ENCODE measurements at places on chromosomes 5 and 9.
A peak's percentile ranks its signal among the peaks of the same experiment; 100 is the strongest.

DNA sequence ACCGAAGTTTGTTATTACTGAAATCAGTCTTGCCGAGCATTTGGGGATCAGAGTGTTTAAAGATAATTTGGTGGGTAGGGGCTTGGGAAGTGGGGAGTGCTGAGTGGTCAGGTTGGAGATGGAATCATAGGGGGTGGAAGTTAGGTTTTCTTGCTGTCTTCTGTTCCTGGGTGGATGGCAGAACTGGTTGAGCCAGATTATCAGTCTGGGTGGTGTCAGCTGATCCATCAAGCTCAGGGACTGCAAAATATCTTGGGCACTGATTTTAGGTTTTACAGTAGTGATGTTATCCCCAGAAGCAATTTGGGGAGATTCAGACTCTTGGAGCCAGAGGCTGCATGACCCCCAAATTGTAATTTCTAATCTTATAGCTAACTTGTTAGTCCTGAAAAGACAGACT, 5.4 kb upstream of the ANKRD31 start:
- DNase-seq = no peak

GRCh38 chr9:130756455-130757152, 63.0 kb downstream of the EXOSC2 start:
- DNase-seq = peak; percentile 30

DNA sequence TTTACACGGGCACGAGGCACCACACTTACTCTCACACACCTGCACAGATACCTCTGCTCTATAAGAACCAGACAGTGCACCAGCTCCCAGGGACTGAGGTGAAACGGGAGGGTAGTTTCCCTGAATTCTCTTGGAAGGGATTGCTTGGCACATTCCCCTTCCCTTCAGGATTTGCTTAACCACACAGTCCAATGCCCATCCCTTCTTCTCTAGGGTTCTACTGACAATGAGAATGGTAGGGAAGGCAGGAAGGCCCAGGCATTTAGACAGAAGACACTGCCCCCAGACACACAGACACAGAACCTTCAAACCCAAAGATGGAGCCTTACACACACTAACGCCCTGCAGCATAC, 704 bp upstream of the LHX6 start:
- DNase-seq = no peak

DNA sequence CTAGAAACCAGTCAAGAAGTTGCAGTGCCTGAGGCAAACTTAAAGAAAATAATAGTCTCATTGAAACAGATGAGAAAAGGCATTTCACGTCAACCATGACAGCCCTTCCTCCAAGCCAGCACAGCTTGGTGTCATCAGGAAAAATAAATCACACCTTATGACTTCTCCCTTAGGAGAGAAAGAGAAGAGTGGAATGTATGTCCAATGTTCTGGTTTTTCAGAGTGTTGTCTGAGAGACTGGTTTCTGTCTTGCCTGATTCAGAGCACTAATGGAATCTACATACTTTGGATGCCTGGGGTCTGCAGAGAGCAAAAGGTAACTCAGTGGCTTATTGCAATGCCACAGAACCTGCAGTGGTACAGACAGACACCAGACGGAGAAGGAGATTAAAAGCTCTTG, 105.5 kb upstream of the PDE4D start:
- DNase-seq = no peak

DNA sequence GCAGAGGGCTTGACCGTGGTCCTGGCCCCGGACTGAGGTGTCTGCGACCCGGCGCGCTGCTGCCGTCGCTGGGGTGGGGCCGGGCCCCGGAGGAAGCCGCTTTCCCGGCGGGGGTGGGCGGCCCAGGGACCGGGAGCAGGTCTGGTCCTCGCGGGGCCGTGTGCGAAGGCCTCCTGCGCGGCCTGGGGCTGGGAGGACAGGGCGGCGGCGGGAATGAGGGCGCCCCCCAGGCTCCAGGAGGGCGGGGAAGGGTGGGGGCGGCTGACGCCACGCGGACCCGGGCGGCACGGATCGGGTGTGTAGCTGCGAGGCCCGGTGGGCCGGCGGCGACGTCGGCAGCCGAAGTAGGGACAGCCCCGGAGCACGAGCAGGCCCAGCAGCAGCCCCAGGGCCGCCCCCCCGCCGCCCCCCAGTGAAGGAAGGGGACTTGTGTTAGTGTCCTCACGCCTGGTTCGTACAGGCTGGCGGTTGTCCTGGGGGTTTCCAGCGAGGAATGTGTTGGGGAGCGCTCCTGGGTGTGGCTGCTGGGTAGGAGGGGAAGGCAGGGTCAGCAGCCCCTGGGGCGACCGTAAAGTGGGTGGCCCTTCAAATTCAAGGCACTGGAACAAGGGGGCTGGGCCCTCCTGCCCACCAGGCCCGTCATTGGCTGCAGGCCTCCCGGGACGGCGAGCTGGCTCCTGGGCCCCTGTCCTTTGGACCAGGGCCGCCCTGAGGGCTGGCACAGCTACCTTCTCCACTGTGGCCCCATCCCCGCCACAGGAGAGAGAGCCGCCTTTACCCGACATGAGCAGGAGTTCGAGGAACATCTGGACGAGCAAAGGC, 597 bp upstream of the TMEM250 start:
- DNase-seq = peak; percentile 75

GRCh38 chr5:117776977-117777376, 1202.4 kb upstream of the SEMA6A start:
- DNase-seq = no peak
